CD4-positive, alpha-beta T cell treated with Interferon gamma for 1 hour (primary cell): ENCODE measurements at places on chromosomes 1 and 21.

GRCh38 chr1:157407917-157408525 lies 144.3 kb downstream of the FCRL5 start:
- DNase-seq: peak; percentile 7

DNA sequence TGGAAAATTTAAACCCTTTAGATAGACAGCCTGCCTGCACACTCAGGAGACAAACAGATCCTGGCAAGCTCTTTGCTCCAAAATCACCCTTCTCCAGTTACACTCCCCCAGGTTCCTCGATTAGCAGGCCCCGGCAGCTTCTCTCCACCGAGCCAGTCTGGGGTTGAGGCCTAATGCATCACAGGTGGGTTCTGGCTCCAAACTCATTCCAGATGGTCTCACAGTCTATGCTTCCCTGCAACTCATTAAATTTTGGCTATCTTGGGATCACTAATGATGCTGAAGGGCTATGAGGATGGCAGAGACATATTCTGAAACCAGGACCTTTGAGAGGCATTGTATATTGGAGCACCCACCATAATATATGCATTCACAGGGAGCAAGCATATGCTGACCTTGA lies 559.8 kb upstream of the USP24 start:
- no peak for DNase-seq

DNA sequence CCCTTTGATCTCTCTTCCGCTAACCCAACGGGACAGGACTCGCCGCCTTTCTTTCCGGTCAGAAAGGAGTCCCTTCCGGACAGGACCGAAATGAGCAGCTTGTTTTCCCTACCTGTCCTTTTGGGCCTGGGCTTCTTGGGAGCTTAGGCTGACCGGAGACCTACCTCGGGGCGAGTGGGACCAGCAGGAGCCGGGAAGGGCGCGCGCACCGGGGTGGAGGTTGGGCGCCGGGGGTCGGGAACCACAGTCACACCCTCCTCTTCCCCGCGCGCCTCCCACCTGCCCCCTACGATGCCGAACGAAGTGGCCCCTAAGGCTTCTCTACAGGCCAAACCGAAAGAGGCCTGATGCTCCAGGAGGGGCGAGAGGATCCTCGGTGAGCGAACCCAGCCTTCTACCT lies 95.2 kb downstream of the PRKAB2 start:
- DNase-seq: no peak

GRCh38 chr1:199489594-199489993 lies 537.9 kb upstream of the NR5A2 start:
- no peak for DNase-seq

- no peak for DNase-seq
These were observed 427.4 kb upstream of the NCAM2 start for GRCh38 chr21:20570824-20571232.

- DNase-seq: no peak
These were observed 53.9 kb downstream of the MEGF6 start for GRCh38 chr1:3557366-3557765.

DNA sequence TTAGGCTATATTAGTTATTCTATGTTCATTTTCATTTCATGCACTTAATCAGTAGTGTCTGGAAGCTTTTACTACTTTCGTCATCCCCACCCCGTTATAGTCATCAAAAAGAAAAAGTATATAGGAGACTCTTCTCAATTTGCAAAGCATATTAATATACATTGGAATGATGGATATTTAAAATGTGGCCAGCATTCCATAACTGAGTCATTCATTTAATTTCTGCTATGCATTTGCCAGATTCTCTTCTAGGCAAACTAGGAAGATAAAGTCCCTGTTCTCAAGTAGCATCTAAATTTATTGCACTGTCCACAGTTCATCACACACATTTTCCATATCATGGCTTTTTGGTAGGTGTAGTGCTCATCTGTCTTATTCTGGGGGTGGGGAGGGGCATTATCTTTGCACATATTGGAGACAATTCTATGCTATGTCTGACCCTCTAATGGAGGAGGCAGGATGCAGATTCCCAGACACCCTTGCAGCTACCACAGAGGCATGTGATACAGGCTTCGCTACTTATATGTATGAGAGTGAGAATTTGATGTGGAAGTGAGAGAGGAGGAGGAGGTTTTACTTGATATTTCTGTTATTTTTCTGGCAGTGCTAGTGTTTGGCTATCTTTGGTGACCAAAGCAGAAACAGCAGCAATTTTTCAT lies 125.8 kb downstream of the CTH start:
- no peak for DNase-seq

- DNase-seq: no peak
These were observed 149.3 kb downstream of the RUNX1 start for GRCh38 chr21:34899760-34900159.

- DNase-seq: no peak
These were observed 155.4 kb downstream of the CLEC20A start for GRCh38 chr1:178341261-178341956.

GRCh38 chr1:213256438-213257087 lies 205.5 kb downstream of the RPS6KC1 start:
- DNase-seq: no peak

- DNase-seq: no peak
These were observed 194.0 kb downstream of the NPHP4 start for GRCh38 chr1:5798151-5798730.

DNA sequence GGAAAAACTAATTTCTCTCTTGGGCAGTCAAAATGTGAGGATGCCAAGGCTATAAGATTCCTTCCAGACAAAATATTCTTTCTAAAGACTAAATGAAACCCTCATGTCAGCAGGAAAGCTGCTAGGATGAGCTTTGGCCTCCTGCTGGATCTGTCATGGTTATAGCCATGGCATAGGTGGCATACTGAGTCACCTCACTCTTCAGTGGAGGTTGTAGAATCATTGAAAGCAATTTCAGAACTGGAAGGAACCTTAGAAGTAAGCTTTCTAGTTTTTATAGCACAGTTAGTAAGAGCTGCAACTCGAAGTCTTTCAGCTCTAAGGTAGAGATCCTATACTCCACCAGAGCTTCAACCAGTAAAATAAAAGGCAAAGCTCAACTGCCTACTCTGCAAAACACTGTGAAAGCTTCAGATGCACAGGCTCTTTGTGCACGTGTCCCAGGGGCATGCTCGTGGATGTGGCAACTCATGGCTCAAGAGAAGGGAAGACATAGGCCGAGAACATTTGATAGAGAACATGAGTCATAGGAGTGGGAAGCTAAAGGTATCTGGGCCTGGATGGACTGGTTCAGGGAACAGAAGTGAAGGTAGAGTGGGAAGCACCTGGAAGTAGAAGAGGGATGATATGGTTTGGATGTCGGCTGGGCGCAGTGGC lies 5.8 kb downstream of the AVPR1B start:
- DNase-seq: no peak

DNA sequence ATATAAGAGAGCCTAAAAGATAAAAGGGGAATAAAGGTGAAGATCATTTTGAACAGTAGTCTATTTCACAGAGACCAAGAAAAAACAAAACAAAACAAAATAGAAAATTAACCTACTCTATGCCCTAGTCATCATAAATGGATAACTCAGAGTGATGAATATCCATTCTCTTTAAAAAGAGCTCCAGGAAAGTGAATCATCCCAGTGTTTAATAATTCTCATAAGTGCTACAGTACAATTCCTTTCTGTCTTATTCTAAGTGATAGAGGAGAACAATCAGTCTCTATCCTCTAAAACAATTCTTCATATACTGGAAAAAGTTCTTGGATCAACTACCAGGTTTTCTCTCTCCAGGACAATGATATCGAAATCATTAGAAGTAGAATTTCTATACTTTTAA lies 45.8 kb downstream of the GDAP2 start:
- DNase-seq: no peak

DNA sequence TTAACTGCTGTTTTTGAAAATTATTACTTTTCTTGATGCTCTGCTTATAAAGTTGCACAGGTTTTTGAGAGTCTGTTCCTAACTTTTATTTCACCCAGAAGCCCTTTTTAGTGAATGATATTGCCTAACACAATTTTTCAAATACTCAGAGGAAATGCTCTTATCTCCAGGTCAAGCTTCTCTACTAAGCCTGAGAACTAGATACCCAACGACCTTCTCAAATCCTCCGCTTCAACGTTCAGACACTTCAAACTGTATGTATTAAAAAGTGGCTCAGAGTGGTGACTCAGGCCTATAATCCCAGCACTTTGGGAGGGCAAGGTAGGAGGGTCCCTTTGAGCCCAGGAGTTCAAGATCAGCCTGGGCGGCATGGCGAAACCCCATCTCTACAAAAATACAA lies 88.5 kb downstream of the ASH1L start:
- DNase-seq: no peak

DNA sequence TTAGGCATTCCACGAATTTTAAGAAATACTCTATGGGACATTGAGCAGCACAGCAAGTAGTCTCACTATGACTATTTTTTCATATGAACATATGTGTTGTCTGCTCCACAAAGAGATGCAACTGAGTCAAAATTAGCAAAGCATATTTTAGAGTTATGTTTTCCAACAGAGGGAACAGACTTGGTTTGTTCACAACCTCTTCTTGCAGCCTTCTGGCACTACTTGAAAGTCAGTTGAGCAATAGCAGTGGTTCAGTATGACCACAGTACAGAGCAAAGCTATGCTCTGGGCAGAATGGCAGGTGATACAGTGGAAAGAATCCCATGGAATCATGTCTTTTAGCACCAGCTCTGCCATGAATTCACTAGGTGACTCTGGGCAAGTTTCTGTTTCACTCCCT lies 5.2 kb downstream of the CCN1 start:
- no peak for DNase-seq
